ENCODE measurements at places on chromosomes 6 and 20.
A peak's percentile ranks its signal among the peaks of the same experiment; 100 is the strongest.

- no peak for DNase-seq
These were observed 374.9 kb upstream of the IRAK1BP1 start for GRCh38 chr6:78492351-78493017.

GRCh38 chr6:12602951-12603672 is 113.5 kb upstream of the PHACTR1 start:
- no peak for DNase-seq

DNA sequence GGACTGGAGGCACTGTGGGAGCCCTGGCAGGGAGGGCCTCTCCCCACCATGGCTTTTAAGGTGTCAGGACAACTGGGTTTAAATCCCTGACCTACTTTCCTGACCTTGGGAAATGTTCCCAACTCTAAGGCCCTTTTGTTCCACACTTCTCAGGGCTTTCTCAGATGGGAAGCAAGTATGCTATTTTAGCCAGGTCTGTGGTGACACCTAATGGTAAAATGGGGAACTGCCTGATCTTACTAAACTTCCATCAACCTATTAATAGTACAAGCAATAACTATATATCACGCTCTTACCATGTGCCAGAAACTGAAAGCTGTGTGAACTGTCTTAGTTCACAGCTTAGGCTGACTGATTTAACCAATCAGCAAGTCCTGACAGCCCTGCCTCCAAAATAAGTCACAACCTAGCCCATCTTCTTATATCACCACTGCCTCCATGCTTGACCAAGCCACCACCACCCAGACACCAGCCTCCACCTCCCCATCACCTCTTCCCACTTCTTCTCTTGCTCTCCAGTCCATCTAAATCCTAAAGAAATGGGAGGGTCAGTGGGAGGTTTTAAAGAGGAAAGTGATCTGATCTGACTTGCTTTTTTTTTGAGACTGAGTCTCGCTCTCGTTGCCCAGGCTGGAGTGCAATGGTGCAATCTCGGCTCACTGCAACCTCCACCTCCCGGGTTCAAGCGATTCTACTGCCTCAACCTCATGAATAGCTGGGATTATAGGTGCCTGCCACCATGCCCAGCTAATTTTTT is 6.9 kb upstream of the BLCAP start:
- DNase-seq, result peak; percentile 65

GRCh38 chr6:46760925-46761324 is 14.2 kb downstream of the ANKRD66 start:
- DNase-seq, result no peak

- DNase-seq, result no peak
These were observed 69.2 kb upstream of the GMDS start for GRCh38 chr6:2314641-2315040.

DNA sequence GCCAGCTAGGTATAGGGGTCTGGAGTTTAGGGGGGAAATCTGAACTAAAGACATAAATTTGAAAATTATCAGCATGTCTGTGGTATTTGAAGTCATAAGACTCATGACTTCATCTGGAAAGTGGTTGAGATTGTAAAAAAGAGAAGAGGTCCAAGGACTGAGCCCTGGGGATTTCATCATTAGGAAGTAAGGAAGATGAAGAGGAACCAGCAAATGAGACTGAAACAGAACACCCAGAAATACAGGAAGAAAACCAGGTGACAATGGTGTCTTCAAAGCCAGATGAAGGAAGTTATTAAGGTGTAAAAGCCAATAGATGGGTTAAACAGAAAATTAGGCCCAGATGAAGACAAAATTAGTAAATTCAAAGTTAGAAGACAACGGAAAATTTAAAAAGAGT is 49.1 kb upstream of the UBR2 start:
- DNase-seq, result no peak

DNA sequence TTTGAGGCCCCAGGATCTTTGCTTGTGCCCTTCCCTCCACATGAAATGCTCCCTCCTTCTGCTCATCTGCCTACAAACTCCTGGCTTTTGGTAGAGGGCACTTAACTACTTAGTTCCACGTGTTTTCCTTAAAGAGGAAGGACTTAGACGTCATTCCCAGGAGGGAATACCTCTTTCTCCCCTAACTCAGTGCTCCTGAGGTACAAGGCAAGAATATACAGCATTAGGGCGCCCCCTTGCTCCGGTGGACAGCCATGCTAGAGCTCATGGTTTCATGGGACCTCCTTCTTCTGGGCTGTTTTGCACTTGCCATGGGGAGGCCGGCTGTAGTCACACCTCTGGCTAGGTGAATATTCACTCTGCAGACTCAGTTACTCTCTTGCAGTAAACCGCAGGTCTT is 93.8 kb upstream of the LY86 start:
- DNase-seq, result peak; percentile 53

DNA sequence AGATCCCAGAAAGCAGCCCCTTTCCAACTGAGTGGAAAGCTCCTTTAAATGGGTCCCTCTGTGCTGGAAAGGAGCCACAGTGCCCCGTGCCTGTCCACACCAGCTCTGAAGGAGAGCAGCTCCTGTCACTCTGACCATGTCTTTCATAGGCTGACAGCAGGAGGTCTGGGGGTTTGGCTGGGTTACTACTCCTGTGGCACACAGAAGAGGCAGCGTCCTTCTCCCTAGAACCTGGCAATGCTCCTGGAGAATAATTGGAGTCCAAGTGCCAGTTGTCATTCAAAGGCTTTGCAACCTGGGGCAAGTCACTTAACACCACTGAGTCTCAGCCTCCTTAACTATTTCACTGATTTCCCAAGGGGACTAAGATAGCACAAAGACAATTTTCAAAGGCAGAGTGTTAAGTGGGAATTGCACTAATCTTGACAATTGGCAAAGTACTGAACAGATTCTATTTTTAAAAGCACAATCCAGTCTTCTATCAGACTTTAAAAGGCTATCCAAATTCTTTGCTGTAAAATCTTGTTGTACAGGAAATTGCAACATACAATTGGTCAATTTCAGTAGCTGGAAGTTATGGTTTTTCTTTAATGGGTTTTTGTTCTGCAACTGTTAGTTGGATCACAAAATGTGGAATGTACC is 457.2 kb downstream of the KIF16B start:
- no peak for DNase-seq

DNA sequence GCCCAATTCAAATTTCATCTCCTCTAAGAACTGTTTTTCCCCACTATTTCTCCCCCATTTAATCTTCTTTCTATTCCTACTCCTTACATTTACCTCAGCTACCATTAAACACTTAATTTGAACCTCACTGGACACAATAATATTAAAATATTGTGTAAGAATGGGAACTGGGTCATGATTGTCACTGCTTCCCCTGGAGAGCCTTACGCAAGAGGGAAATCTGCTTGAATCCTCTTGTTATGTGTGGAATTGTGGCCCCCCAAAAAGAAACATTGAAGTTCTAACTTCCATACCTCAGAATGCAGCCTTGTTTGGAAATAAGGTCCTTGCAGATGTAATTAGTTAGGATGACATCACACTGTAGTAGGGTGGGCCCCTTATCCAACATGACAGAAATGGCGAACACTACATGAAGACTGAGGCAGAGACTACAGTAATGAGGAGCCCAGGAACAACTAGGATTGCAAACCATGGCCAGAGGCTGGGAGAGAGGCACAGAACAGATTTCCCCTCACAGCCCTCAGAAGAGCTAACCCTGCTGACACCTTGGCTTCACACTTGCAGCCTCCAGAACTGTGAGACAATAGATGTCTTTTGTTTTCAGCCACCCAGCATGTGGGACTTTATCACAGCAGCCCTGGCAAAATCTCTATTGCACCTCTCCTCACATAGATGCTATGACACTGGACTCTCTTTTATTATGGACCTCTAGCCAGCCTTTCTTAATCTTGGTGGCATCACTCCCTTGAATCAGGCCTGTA is 29.9 kb downstream of the HIVEP2 start:
- no peak for DNase-seq

- no peak for DNase-seq
These were observed 211.2 kb downstream of the MAFB start for GRCh38 chr20:40477805-40478204.

Measured in right forelimb (tissue), 1 donor.